ENCODE measurements at places on chromosomes 16 and 17.

GRCh38 chr16:27320261-27321012 lies 6.7 kb downstream of the IL4R start:
- no peak for DNase-seq

GRCh38 chr17:74853048-74853397 lies 6.7 kb downstream of the GRIN2C start:
- no peak for DNase-seq

GRCh38 chr17:50155115-50155819 lies 4.8 kb upstream of the PPP1R9B start:
- DNase-seq, result no peak

DNA sequence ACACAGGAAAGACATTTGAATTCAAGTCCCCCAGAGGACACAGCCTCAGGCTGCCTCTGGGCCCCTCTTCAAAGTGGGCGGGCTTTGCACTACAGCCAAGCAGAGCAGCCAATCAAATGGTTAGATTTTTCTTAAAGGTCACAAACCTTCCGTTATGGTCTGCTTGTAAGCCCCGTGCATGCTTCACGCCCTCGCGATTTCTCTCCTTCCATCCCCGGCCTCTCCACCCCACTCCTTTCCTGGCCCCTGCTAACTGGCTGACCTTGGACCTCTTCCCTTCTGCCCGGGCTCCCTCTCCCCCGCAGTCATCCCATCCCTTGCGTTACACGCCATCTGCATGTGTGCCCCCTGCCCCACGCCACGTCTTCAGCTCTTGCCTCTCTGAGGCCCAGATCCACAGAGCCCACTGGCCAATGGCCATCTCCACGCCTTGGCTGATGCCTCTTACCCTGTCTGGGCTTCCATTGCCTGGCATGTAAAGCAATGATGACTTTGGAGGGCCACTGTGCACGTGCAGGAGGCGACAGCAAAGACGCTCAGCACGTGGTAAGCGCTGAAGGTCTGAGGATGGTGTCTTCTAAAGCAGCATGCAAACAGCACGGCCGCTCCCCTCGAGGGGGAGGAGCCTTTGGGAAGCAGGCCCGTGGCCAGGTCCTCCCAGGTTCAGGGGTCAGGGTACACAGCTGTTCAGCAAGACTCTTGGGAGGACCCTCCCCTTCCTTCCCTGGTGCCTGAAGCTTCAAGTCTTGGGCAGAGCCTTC lies 86.8 kb downstream of the ZDHHC7 start:
- no peak for DNase-seq

DNA sequence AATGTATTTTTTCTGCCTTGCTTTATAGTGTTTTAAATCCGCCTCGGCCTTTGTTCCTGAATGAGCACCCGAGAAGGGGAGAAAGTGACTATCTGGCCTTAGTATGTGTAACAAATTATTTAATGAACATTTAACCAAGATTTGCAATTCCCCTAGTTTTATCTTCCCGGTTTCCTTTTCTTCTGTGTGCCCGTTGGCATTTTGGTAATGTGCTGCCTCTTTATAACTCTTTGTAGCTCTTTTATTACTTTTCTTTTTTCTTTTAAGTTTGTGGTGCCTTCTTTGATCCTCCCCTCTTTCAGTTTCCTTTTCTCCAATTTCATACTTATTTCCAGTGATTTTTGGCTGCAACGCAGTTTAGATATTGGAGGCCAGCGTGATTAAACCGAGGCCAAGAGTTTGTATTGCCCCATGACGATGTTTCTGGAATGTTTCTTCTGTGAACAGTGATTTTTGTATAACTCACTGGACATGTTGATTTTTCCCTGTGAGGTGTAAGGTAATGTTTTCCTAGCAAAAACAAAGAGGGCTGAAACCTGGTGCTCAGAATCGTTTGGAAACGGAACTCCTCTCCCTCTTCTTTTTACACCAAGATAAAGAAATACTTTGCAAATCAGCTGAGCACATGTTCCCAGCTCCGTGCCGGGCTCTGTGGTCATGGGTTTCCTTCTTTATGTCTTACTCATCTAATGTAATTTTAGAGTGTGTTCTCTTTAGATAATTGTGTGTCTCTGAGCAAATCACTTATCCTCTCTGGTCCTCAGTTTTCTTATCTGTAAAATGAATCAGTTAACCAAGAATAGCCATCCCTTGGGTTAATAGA lies 344.3 kb downstream of the WWOX start:
- DNase-seq, result no peak

GRCh38 chr17:73436954-73437353 lies 125.2 kb upstream of the CDC42EP4 start:
- no peak for DNase-seq

DNA sequence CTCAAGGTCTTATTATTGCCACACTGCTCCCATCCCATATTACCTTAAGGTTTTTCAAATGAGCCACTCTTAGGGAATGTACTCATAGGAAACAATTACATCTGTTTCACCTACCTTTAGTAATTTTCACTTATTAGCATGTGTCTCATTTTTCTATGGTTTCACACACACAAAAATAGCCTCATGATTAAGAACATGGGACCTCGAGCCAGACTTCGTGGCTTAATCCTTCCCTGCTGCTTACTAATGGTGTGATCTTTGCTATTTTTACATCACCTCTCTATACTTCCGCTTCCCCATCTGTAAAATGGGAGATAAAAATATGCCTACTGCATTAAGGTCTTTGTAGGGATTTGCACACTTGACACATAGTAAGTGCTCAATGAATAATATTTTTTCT lies 38.5 kb downstream of the OTOA start:
- DNase-seq, result no peak

- no peak for DNase-seq
Measured at GRCh38 chr17:16922386-16923096, 49.4 kb downstream of the TNFRSF13B start.

DNA sequence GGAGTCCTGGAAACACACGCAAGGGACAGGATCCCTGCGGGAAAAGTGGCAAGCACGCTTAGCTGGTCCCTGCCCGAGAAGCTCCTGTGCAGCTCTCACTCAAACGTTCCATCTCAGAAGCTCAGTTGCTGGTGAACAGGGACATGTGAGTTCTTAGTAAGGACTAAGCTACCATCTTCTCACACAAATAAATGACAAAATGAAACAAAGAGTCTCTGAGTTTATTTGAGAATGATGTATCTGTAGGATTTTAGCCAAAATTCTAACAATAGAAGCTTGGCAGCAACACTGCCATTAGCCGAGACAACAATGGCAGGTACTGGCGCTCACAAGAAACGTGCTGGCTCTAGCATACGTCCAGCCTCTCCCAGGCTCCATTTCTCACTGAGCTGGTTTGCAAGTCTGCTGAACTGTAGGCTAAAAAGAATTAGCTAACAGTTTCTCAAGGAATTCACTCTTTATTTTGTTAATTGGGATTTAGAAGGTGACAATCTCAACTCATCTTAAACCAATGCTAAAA lies 90.2 kb downstream of the VPS53 start:
- DNase-seq, result no peak

GRCh38 chr17:8557176-8557806 lies 73.2 kb downstream of the MYH10 start:
- no peak for DNase-seq

GRCh38 chr17:35901631-35902175 lies 21.5 kb upstream of the CCL5 start:
- DNase-seq, result no peak

DNA sequence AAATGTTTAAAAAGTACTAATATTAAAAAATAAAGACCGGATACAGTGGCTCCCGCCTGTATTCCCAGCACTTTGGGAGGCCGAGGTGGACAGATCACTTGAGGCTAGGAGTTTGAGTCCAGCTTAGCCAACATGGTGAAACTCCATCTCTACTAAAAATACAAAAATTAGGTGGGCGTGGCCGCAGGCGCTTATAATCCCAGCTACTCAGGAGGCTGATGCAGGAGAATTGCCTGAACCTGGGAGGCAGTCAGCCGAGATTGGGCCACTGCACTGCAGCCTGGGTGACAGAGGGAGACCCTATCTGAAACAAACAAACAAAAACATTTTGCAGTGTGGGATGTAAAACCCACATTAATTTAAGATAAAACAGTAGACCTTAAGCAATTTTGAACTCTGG lies 11.8 kb downstream of the CDC27 start:
- DNase-seq, result no peak

GRCh38 chr17:45226576-45226975 lies 4.9 kb downstream of the FMNL1 start:
- no peak for DNase-seq

DNA sequence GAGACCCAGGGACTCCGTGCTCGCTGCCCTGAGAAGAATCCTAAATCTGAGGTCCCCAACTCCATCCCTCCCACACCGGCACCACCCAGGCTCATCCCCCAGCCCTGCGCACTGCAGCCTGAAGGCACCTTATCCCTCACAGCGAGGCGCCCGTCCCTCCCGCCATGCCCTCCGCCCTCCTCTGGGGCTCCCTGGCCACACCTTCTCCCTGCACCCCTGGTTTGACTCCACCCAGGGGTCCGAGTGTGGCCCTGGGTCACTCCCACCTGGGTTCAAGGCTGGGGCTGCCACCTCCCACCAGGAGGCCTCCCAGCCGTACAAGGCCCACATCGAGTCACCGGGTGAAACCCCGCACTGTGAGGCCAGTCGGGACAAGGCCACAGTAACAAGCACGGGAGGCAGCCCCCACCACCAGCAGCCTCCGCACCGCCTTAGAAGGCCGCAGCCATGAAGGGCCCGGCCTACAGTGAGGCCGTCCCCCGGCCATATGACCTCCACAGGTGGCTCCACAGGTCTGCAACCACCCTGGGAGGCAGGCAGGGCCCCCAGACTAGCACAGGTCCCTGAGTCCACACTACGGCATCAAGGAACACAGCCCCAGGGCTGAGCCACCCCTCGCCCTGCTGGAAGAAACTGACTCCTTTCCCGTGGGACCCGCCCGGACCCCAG lies 8.3 kb downstream of the HAGH start:
- DNase-seq, result no peak

GRCh38 chr16:65916995-65917394 lies 449.5 kb upstream of the CDH5 start:
- no peak for DNase-seq

GRCh38 chr17:39781031-39781860 lies 43.5 kb downstream of the GRB7 start:
- no peak for DNase-seq

- no peak for DNase-seq
Measured at GRCh38 chr17:50020841-50021599, 26.0 kb upstream of the DLX3 start.

- DNase-seq, result no peak
Measured at GRCh38 chr16:85051683-85052082, 24.1 kb downstream of the KIAA0513 start.

DNA sequence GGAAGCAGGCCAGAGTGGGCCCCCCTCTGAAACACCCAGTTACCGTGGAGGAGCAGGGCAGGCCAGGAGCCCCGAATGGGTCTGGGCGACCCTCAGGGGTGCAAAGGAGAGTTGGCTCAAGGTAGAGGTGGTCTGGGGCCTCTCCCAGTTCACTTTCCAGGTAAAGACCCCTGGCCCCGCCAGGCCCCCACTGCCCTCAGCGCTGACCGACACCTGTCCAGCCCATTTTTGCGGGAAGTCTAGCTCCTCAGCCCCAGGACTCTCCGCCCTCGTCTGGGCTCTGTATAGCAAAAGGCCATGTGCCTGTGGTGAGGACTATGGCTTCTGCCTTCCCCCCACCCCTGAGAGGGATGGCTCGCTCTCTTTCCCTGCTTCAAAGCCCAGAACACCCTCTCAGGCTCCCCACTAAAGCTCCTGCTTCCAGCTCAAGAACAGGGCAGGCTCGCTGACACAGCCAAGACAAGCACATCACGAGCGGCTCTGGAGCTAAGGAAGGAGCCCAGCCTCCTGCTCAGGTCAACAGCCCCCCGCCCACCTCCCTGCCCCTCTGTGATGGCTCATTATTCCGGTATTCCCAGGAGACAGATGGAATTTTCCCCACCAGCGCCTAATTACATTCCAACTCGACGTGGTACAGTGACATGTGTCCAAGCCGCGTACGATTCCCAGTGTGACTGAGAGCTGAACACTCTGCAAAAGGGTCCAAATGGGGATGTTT lies 59.4 kb downstream of the RTN4RL1 start:
- no peak for DNase-seq

- DNase-seq, result no peak
Measured at GRCh38 chr16:57051696-57052228, 40.6 kb upstream of the CPNE2 start.

DNA sequence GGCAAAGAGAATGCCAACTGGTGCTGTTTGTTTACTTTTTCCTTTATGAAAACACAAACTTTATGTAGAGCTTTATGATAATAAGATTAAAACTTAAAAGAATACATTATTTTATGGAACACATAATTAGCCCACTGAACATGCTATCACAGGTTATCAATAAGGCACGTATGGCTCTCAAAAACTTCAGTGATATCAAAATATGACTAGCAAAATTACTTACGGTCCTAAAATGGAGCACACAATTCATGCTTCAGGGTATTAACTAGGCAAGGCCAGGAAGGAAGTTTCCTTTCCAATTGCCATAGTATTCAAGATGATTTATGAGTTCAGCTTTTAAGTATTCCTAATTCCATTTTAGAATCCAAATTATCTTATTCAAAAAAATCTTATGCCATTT lies 3.6 kb downstream of the RNF43 start:
- DNase-seq, result no peak

DNA sequence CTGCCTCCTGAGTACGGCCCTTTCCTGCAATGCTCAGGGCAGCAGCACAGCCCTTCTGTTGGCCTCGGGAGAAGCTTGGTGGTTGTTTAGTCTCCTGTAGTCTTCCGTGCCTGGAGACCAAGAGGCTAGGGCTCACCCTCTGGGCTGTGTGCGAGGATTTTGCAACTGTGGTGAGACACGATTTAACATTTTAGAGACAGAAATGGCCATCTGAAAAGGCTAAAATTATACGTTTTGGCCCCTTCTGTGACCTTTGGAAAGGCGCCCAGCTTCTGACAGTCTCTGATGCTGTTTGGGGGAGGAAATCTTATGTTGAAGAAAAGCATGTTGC lies 33.1 kb downstream of the FOXL1 start:
- DNase-seq, result peak; percentile 75

All from AG04450 (cell line).